ENCODE measurements at places on chromosomes 5 and 9.
A peak's percentile ranks its signal among the peaks of the same experiment; 100 is the strongest.

DNA sequence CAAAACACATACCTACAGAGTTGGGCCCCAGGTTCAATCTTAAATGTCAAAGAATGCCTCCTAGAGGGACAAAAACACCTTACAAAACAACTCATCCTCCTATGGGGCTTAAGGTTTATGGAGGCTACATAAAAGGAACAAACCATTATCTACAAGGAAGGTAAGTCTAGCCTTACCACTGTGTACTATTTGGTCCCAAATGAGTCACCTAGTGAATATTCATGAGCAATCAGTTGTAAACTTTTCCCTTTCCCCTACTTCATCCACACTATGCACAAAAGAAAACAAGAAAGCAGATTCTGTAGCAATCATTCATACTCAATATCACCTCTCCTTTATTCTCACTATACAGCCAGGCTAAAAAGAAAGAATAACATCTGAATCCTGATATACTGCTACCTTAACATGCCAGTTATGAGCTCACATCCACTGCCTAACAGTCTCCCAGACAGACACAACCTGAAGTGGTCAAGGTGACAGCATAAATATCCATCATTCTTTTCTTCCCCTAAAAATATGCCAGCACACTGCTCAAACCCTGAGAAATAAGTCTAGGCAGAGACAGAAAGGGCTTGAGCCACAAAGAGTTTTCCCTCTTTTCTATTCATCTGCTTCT lies 6.2 kb downstream of the OXCT1 start:
- no peak for DNase-seq

GRCh38 chr5:102946971-102947370 lies 173.0 kb downstream of the GIN1 start:
- no peak for DNase-seq

DNA sequence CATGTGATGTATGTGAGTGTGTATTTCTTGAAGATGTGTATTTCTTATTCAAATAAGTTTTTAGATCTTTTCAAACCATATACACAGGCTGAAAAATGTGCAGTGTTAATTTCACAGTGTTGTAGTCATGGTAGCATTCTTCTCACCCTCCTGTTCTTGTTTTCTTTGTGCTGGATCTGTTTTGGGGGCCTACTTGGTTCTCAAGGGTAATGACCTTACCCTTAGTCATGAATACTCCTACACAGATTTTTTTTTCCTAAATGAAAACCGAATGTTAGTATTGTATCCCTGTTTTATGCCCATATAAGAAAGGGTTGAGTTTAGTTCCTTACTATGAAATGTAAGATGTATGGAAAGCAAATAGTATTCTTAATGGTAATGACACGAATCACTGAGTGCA lies 88.0 kb downstream of the SLC44A1 start:
- DNase-seq = no peak

- DNase-seq = no peak
Measured at GRCh38 chr9:114532561-114533237, 27.4 kb upstream of the WHRN start.

DNA sequence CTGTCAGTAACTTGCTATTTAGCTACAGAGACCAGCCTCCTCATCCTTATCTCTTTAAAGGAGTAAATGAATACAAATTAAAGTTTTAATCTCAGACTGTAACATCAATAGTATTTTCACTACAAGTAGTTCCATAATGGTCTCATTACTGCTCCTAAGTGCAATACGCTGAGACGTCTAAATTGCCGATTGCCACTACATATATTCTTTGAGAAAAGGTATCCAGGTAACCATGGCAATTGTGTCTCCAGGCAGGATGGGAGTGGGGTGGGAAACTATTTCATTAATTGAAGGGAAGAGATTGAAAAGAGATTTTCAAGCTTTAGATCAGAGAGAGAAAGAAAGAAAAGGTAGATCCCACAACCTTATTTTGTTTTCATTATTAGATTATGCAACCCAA lies 65.5 kb upstream of the PPP2R2B start:
- DNase-seq = no peak

GRCh38 chr5:17852111-17852510 lies 217.9 kb downstream of the TAF11L14 start:
- no peak for DNase-seq

DNA sequence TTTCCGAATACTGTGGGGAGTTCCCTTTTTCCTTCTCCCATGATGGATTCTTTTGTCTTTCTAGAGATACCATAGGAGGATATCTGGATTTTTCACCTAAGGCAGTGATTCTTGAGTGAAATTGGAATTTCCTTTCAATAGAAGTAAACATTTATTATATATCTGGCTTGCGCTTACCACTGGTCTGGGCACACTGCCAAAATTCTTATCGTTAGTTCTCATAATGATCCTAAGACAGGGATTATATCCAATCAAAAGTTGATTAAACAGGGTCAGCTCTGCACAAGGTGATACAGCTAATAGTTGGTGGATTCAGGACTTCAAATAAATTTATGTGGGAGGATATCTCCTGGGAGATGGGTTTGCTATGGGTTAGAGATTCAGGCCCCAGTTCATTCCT lies 9.6 kb downstream of the TLE4 start:
- no peak for DNase-seq

DNA sequence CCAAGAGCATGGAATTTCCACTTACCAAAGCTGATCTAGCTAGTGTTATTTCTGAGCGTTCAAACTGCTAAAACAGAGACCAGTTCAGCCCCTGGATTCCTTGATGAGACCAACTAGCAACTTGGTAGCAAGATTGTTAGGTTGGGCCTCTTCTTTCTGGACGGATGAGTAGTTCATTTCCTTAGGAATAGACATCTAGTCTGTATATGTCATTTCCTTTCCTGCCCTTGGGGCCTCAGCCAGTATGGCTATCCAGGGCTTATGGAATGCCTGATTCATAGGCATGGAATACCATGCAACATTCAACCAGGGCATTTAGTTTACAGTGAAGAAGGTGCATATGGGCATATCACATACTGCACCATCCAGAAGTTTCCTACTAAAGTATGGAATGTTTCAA lies 14.5 kb upstream of the LPAR1 start:
- DNase-seq = no peak

DNA sequence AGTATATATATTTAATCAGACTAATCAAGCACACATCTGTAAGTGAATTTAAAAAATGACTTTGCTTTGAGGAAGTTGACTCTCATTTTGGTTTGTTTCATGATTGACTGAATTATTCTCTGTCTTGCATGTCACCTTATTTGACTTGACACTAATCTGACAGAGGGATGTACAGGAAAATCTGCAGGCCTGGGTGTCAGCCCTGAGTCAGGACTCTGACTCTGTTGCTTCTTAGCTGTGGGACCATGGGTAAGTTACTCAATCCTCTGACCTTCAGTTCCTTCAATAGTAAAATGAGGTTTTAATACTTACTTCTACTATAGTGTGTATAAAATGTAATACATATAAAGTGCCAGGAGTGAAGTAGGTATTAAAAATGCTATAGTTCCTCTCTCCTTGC lies 415.9 kb downstream of the ARHGEF28 start:
- no peak for DNase-seq

DNA sequence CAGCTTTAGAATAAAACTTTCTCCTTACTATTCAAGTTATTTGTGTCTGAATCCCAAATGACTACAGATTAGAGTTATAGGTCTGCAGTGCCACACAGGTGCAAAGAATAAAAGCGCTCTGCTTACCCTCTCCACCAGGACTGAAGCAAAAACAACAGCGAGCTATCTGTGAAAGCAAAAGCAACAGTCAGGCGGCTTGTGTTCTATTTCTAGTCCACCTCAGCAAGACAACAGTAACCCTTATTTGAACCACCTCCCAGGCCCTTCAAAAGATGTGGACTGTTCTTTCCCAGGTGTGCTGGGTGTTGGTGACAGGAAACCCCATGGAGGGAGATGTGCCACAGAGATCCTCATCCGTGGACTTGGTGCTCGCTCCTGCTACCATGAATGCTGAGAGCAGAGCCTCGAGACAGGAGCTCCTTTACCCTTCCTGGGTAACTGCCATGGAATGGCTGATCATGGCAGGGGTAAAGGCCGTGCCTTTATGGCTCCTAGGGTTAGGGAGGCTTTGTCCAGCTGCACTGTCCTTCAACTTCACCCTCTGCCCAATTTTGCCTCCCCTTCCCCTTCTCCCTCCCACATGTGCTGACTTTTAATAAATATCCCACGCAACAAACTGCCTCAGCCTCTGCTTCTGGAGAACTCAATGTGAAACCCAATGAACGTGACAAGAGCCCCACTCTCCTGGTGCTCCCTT lies 108.6 kb downstream of the SERINC5 start:
- DNase-seq = no peak

GRCh38 chr5:1958211-1959010 lies 75.7 kb upstream of the IRX4 start:
- DNase-seq = no peak

GRCh38 chr5:75678155-75678554 lies 39.1 kb downstream of the POC5 start:
- no peak for DNase-seq

DNA sequence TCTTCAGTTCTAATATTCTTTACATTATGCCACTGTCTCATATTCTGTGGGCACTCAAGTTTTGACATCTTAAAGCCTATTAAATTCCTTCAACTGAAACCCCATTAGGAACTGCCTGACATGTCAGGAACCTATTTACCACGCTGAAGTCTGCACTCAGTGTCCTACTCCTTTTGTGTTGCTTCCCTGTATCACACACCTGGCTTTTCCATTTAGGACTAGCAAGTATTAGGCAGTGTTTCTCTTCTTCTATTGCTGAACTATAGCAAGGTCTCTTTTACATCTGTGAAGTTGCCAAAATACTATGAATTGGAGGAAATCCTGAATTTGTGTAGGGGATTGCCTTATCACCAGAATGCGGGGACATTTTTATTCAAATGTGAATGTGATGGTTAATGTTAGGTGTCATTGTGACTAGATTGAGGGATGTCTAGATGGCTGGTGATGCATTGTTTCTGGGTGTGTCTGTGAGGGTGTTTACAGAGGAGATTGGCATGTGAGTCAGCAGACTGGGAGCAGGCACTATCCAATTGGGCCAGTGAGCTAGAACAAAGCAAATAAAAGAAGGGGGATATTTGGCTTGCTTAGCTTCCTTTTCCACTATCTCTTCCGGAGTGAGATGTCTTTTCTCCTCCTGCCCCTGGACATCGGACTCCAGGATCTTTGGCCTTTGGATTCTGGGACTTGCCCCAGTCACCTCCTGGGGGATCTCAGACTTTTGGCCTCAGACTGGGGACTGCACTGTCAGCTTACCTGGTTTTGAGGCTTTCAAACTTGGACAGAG lies 21.2 kb upstream of the VCAN start:
- no peak for DNase-seq

DNA sequence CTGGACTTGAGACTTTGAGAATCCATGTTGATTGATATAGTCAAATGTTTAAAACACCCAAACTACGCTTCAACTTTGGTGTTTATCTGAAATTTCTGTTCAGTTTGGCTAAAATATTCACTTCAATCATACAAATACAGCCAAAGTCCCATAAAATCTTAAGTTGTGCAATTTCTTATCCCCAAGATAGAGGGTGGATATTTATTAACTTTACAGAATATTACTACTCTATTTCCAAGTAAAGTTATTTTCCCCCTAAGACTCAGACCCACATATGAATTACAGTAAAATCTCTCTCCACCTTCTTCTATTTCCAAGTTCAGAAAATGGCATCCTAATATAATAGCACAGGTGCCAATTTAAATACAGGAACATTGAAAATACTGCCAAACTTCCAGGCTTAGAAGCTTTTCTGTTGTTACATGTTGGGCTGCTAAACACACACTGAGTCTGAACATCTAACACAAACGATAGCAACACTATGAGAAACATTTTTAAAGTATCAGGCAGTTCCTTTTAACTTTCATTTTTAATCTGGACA lies 290.3 kb downstream of the EBF1 start:
- DNase-seq = no peak

GRCh38 chr5:93161661-93162654 lies 419.1 kb downstream of the NR2F1-AS1 start:
- DNase-seq = peak; percentile 2

DNA sequence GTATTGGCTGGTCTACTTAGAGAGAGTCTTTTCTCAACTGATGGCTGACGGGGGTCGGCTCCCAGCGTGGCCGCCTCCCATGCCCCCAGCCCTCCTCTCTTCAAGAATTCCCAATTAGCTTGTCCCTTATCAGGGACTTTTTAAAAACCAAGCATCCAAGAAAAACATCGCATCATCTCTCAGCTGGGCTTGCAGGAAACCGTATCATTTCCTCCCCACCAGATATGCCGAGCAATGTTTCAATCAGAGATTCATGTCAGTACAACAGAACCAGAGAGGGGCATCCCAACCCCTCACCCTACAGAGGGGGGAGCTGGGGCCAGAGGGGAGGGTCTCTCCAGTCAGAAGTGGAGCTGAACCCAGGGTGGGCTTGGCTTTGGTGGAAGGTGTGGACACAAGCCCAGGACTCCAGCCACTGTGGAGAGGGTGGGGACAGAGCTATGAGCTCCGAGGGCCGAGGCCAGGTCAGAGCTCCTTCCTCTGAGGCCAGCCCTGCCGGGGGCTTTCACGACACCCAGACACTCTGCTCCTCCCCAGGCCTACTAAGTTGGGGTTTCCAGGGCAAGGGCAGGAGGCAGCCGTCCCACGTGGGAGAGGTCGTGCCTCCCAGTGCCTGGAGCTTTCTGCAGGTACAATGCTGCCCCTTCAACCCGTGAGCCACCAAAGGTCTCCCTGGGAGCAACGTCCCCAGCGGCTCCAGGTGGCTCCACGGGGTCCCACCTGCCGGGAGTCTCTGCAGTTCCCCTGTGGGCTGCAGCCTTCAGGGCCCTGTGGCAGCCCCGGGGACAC lies 39.0 kb upstream of the TMEM250 start:
- no peak for DNase-seq

DNA sequence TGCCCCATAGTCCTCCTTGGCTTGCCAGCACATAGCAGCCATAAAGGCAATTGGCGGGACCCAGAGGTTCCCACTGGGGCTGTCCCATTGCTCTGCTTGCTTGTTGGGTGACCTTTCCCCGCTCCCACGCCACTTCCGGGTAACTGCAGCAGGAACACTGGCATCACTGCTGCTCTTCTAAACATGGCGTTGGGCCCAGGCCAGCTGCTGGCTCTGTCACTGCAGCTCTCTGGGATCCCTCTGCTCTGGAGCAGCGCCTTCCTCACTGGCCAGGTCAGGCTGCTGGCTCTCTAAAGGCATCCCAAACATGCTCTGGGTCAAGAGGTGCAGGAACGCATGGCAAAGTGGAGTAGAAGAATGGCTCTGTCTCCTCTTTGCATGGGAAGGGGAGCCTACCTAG lies 92.9 kb downstream of the DRD1 start:
- no peak for DNase-seq

DNA sequence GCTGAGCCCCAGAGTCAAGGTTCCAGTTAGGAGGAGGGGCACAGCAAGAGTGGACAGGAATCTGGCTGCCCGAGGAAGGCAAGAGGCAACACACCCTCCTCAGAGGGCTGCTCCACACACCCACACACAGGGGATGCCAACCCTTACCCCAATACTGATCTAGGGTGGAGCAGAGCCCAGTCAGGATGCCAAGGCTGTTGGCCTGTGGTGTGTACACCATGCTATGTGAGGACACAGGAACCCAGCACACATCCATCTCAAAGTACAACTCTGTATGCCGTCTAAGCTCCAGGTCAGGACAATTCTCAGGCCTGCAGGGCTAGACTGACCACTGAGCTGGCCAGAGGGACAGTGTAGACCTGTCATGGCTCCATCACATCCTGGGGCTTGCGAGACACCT lies 2.6 kb downstream of the SEPTIN8 start:
- no peak for DNase-seq

All from NCI-H1092 (cell line).